ENCODE measurements at places on chromosomes 7 and 10.

GRCh38 chr10:65628493-65629139 lies 1297.2 kb upstream of the LRRTM3 start:
- DNase-seq = no peak

- no peak for DNase-seq
Measured at GRCh38 chr10:4249841-4250586, 465.0 kb upstream of the KLF6 start.

DNA sequence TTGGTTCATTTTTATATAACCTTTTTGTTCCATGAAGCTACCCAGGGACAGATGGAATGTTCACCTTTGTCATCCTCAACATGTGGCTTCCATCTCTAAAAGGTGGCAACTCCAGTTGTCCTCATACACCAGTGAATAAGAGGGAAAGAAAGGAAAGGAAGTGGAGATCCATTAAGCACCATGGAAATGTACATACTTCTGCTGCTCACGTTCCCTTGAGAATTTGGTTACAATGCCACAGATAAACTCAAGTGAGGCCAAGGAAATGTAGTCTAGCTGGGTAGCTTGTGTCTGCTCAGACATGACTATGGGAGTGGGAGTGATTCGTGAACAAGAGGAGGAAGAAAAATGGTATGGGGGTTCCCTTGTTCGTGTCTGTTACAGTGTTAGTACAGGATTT lies 237.1 kb upstream of the FAM3C start:
- no peak for DNase-seq

DNA sequence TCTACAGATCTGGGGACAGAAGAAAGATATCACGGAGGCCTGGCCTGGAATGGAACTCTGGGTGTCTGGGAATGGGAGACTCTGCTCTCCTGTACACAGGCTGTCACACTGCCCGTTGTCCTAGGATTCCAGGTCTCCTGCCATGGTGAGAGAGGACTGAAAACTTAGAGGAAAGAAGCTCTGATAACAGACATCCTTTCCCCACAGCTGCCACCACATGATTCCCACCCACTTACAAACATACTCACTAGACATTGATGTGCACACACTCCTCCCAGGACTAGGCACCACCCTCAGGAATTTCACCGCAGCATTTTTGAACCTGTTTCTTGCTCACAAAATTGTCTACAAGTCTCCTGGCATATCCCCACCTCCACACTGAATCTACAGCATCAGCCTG lies 5.7 kb downstream of the ZNF92 start:
- peak; percentile 41 for DNase-seq

GRCh38 chr7:37924491-37925041 lies 4.1 kb downstream of the EPDR1 start:
- DNase-seq = peak; percentile 71

- no peak for DNase-seq
Measured at GRCh38 chr7:673681-674453, 52.6 kb upstream of the DNAAF5 start.

GRCh38 chr10:128915630-128916029 lies 551.4 kb upstream of the MGMT start:
- DNase-seq = no peak

- DNase-seq = no peak
Measured at GRCh38 chr7:1811850-1812508, 141.9 kb downstream of the ELFN1 start.

Data from astrocyte of the hippocampus (primary cell).